Calu3 (cell line): ENCODE measurements at places on chromosomes 3 and 15. TPM values are rescaled to one million over a fixed set of nuclear protein-coding genes. Genes with fewer than 3 reads are reported as not detected.
A peak's percentile ranks its signal among the peaks of the same experiment; 100 is the strongest.

Gene CHRM5
- not detected in 2 replicates for total RNA-seq

Gene ATR
- total RNA-seq = 58.1 and 70.5 TPM in 2 replicates

Gene SLC12A1
- total RNA-seq = not detected in 2 replicates

Gene CCRL2
- total RNA-seq = 0.54 TPM in 1 of 2 replicates, not detected in the other

Gene CAPN3
- total RNA-seq = 2.1 and 2.3 TPM in 2 replicates

- no peak for DNase-seq
These were observed 68.6 kb downstream of the FILIP1L start for GRCh38 chr3:100045696-100046095.

- DNase-seq = peak; percentile 75
These were observed 73.8 kb downstream of the IQSEC1 start for GRCh38 chr3:12999147-13000140.

- no peak for DNase-seq
These were observed 288.9 kb downstream of the UBE2E2 start for GRCh38 chr3:23492057-23492456.

- no peak for DNase-seq
These were observed 27.0 kb downstream of the CCNL1 start for GRCh38 chr3:157132936-157133335.
